ENCODE measurements at places on chromosomes 2 and 18. TPM values are rescaled to one million over a fixed set of nuclear protein-coding genes. Genes with fewer than 3 reads are reported as not detected.

DNA sequence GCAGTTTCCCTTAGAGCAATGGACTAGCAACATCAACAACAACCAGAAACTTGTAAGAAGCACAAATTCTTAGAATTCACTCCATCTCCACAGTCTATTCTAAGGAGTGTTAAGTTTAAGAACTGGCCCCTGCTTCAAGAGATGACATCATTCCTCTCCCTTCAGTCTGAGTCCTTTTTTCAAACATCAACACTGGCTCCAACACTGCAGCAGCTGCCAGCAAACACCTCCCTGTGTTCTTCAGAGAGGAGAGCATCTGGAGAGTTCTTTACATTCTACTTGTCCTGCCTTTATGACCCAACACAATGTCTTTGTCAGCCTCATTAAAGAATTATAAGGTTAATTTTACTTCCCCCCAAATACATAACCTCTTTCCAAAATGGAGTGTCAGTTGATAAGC lies 122.3 kb downstream of the HNMT start:
- no peak for DNase-seq

- no peak for DNase-seq
Measured at GRCh38 chr2:31378791-31379501, 35.6 kb downstream of the XDH start.

- no peak for DNase-seq
Measured at GRCh38 chr2:98713332-98714015, 17.5 kb downstream of the MGAT4A start.

Gene SERPINB13
- polyA plus RNA-seq = not detected

Gene SNTG2
- polyA plus RNA-seq = 0.93 TPM

Measured in left lung (tissue), 14 donors.